ENCODE measurements at places on chromosomes 12 and 14.

- no peak for ATAC-seq
These were observed 192.8 kb downstream of the NRXN3 start for GRCh38 chr14:78363008-78363407.

GRCh38 chr12:3777206-3777809, 24.4 kb upstream of the CRACR2A start:
- ATAC-seq, result peak; percentile 48

DNA sequence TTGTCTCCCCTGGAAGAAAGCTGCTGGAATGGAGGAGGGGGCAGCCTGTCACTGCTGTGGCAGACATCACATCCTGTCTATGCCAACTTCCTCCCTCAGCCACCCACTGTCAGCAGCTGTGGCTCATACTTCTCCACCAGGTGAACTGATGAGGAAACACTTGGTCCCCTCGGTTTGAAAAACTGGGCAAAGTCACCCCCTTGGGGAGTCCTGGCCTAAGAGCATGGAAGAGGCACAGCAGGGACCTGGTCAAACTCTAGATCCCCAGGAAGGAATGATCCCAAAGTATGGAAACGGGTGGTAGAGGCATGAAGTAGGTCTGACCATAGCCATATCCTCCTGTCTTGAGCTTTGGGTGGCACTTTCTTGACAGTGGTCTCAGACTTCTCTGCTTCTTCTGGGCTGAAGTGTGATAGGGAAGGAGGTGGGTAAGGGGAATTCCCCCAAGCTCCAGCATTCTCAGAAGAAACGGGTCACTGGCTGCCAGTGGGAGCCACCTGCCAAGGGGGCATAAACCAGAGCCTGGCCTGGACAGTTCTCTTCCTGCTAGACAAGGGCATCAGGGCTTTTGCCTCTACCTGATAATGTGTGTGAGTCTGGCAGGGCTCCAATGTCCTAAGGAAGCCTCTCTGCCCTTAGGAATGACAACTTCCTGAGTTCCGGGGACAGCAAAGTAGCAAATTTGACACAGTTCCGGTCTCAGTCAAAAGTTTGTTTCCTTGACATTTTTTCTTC, 36.0 kb downstream of the FMNL3 start:
- peak; percentile 79 for ATAC-seq

DNA sequence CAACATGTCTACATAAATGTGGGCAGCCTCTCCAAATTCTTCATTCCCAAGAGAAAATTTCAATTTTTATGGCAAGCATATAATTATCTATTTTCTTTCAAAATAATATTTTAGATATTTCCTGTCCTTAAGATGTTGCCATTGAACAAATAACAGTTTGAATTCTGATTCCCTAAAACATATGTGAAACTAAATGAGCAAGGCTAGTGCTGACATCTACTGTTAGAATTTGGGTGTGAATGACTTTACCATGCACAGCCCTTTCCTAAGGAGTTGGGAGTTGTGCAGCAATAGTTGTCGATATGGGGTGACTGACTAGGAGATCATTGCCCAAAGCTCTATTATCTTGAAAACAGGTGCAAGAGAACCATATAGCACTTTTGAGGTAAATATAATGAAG, 108.2 kb upstream of the SLC38A4 start:
- ATAC-seq, result no peak

DNA sequence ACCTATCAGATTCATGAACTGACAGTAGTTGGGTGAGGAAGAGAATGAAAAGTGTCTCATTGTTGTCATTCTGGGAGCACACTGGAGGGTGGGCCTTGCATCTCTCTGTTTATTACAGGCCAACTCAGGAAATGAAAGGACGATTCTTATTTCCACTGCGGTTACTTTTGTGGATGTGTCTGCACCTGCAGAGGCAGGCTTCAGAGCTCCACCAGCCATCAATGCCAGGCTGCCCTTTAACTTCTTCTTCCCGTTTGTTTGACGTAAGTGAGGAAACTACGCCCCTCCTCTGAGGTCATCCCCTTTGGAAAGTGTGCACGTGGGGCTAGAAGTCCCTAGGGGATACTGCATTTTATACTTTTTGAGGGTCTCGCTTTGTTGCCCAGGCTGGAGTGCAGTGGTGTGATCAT, 33.7 kb downstream of the TCTN1 start:
- ATAC-seq, result peak; percentile 38

GRCh38 chr12:123139926-123140675, 10.8 kb downstream of the PITPNM2 start:
- no peak for ATAC-seq

DNA sequence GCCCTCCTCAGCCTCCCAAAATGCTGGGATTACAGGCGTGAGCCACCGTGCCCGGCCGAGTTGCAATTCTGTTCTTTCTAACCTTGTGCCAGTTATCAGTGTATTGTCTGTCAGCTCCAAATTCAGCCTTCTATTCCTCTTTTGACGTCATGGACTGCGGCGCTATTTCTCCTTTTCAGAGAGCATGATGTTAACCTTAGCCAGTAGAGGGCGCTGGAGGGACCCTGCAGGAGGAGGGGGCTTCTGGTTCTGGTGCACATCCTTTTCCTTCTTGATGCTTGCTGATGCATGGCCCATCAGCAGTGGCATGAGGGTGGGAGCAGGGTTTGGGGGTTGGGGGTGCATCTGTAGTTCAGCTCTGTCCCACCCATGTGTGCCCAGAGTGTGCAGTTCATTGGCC, 179.3 kb upstream of the RMST start:
- ATAC-seq, result no peak

DNA sequence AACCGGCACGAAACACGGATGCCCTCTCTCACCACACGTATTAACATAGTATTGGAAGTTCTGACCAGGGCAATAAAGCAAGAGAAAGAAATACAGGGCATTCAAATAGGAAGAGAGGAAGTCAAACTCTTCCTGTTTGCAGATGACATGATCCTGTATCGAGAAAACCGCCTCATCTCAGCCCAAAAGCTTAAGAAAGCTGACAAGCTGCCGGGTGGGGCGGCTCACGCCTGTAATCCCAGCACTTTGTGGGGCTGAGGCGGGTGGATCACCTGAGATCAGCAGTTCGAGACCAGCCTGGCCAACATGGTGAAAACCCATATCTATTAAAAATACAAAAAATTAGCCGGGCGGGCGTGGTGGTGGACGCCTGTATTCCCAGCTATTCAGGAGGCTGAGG, 17.7 kb downstream of the OR6S1 start:
- no peak for ATAC-seq

DNA sequence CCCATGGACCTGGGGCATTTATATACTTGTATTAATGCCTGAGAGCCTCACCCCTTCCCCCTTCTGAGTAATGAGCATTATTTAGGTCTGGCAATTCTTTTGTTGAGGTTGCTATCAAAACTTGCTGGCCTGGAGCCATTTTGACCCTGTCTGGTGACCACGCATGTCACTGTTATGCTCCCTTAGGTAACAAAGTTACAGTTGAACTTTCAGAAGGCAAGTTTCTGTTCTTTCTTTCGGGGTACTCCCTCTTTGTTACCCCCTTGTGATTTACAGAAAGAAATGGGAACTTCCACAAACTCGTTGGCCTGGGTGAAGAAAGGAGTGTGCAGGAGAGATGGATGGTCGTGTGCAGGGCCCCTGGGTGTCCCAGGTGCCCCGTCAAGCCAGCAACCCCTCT, 305.4 kb downstream of the DPF3 start:
- no peak for ATAC-seq

- ATAC-seq, result no peak
These were observed 46.0 kb downstream of the ATP2B1 start for GRCh38 chr12:89662623-89663022.

GRCh38 chr12:45731190-45731775, 1.8 kb downstream of the ARID2 start:
- no peak for ATAC-seq

GRCh38 chr14:60771117-60771516, 36.6 kb downstream of the MNAT1 start:
- ATAC-seq, result no peak

DNA sequence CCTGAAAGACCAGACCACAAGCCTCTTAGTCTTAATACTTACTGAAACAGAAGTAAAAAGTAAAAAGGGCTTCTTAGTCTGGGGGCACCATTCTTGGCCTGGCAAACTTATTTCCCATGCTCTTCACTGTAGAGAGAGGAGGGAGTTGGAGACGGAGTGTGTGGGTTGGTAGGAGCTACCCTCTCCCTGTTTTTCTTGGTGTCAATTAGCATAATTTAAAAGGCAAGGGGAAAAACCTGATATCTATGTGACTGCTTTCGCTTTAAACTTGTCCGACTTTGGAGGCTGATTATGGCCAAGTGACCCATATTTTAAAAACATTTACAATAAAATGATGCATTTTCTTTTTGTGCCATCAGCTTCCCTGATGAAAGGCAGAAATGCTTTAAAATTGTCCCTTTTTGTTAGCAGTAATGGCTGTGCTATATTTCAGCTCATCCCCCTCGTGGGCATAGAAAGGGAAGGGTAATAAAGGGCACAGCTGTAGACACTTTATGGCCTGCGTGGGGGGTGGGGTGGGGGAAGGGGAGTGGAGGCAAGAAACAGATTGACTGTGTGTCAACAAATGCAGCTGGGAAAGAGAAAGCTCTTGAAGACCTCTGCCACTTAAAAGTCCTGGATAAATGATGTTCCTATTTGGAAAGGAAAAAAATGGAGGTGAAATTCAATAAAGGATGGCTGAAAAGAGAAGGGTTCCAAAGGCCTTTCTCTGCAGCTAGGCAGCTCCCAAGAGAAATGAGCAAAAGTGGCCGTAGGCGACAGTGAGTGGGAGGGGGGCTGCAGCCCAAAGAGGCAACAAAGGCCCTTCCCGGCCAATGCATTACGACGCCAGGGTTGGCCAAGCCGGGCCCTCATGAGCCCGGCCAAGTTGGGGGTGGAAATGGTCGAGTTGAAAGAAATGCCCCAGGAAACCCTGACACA, 57.5 kb upstream of the TMEM263 start:
- no peak for ATAC-seq

- ATAC-seq, result peak; percentile 85
These were observed 9.4 kb upstream of the WNT5B start for GRCh38 chr12:1619587-1619986.

DNA sequence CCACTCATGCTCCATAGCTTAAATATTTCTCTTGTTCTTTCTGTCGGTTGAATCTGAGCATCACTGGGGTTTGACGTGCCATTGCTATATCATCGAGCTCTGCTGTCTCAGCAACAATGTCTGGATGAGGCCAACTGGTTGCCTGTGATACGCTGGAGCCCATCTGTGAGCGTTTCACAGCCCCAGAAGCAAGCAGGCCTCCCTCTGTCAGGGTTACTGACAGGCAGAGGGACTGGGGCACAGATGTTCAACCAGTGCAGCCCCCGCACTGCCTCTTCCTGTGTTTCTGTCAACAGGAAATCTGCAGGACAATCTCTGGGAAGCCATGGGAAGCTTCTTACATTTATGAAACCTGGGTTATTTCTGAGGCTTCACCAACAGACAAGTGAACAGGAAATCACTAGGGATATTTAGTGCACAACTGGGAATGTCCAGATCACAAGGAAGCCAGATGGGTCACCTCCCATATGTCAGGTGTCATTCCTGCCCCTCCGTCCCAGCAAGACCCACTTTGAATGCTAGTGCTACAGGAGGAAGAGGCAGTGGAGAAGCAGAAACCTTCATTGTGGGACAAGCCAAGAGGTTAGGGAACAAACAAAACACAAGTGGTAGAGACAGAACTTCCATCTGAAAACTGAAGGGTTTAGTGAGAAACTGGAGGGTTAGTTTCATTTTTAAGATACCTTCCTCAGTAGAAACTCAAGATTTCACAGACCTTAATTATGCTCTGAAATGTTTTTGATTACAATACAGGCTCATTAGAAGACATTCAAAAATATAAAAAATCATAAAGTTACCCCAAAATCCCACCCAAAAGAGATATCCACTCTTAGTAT, 24.1 kb downstream of the DMAC2L start:
- ATAC-seq, result no peak

DNA sequence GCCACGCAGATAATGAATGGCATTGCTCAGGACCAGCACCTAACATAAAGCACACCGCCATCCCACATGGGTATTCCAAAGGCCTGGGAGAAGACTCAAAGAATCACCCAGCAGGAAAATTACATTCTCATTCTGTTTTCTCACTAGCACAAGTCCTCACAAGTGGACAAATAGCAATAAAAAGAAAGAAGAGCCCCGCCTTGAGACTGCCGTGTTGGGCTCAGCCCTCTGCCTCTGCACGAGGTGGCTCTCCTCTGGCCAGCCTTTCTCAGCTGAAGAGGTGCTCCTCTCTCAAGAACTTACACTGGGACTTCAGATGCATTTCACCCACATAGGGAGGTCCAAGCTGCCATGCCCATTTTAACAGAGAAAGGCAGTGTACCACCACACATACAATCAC, 207.5 kb downstream of the SPTSSA start:
- ATAC-seq, result no peak

- ATAC-seq, result no peak
These were observed 53.5 kb upstream of the PPP2R5C start for GRCh38 chr14:101707863-101708620.

- no peak for ATAC-seq
These were observed 161.3 kb downstream of the C12orf42 start for GRCh38 chr12:103334466-103334865.

DNA sequence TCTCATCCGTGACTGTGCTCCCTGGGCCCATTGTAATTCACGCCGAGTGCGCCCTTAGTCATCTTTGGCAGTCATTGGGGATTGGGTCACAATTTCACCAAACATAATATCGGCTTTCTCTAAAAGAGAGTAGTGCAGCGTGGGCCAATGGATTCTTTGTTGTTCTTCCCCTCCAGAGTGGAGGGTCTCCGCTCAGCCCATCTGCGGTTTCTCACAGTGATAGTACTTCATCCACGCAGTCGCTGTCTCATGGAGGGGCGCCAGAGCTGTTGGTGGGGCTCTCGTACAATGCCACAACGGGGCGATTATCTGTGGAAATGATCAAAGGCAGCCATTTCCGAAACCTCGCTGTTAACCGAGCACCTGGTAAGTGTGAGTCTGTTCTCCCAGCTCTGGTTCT, 321.8 kb downstream of the SNAPC1 start:
- ATAC-seq, result no peak

GRCh38 chr12:65630555-65630954, 193.7 kb upstream of the HMGA2 start:
- no peak for ATAC-seq

DNA sequence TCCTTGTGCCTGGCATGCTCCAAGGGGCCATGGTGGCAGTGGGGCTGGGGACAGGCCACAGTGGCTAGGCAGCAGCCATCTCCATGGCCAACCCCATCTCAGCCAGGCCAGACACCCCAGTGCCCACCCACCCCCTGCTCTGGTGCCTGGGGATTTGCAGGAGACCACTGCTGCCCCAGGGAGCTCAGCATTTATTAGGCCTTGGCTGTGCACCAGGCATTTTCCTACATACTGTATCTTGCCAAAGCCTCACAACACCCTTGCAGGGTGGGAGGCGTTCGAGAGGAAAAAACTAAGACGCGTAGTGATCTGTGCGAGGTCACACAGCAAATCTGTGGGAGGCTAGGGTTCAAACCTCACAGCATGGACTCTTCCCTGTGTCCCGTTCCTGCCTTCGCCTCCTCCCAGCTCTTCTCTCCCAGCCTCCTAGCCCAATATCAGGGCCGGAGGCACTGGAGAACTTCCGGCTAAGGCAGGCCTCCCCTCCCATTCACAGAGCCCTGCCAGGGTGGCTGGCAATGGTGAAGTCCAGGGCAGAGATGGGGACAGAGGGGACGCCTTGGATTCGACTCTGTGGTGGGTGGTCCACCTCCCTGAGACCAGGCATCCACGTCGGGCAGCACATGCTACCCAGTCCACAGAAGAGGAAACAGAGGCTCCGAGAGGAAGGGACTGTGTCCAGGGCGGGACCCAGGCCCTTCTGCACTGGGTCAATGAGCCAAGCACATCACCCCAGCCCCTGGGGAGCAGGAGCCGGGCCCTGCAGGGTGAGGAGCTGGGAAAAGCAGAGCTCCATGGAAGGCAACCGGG, 57.4 kb downstream of the FAM222A start:
- no peak for ATAC-seq

- ATAC-seq, result no peak
These were observed 154.9 kb downstream of the SEC23A start for GRCh38 chr14:38948171-38948570.

Data from activated T-helper 17 cell treated with anti-CD3 and anti-CD28 coated beads, Interleukin-2, amount 50 U/mL, for 72 hours (primary cell).